ENCODE measurements at places on chromosomes 5 and 9.

DNA sequence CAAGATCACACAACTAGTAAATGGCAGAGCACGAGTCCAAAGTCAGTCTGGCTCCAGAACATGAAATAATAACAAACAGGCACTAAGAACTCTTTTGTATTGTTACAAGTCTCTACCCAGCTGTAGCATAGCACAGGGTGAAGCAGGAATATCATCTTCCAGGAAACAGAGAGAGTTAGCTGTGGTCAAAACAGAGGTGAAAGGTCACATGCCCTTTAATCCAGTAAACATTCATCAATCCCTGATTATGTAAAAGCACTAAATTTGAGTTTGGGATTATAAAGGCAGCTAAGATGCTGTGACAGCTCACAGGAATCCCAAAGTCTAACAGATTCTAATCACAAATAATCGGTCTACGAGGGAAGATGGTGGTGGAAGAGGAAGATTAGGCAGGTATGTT, 133.0 kb upstream of the ASTN2 start:
- no peak for DNase-seq

- DNase-seq, result no peak
Observed at GRCh38 chr5:123647066-123647465, 135.1 kb downstream of the CSNK1G3 start.

DNA sequence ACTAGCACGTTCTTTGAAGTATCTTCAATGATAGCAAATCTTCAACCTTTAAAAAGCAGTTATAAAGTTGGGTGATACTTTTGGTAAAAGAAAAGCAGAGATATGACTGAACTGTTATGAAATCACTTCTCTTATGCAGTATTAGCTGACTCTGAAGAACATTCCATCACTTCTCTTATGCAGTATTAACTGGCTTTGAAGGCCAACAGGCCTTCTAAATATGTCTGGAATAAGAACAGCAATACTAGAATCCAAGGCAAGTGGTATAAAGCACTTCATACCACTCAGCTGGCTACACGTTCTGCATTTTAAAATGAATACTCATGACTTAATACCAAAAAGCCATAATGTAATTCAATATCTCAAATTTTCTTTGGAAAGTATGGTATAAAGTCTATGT, 17.3 kb downstream of the SKIC3 start:
- no peak for DNase-seq

DNA sequence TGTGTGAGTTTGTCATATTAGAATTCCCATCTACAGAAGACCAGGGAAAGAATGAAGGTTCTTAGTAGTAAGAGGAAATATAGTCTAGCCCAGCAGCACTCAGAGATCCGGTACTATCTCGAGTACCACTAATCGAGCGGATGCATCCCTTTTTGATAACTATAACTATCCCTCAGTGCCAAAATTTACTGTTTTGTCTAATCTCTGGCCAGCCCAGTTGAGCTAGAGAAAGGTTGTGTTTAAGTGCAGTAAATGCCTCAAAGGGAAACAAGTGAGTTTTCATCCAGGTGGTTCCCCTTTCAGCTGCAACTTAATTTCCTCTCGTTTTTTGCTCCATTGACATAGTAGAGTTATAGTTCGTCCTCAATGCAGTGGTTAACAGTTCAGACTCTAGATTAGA, 146.7 kb downstream of the GPBP1 start:
- no peak for DNase-seq

DNA sequence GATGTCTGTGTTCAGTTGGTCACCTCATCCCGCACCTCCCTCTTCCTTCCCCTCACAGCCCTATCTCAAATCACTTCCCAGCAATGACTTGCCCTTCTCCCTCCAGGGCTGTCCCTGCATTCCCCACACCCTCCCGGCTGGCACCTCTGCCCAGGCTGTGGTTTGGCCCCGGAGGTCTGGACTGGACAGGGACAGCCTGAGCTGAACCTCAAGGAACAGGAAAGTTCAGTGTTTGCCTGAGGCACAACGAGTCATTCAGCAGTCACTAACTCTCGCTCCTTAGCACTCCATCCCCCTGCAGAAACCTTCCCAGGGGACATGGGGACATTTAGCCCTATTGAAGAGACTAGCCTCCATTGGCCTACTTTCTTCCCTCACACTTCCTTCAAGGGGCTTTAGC, 58.3 kb upstream of the MAP3K1 start:
- DNase-seq, result no peak

DNA sequence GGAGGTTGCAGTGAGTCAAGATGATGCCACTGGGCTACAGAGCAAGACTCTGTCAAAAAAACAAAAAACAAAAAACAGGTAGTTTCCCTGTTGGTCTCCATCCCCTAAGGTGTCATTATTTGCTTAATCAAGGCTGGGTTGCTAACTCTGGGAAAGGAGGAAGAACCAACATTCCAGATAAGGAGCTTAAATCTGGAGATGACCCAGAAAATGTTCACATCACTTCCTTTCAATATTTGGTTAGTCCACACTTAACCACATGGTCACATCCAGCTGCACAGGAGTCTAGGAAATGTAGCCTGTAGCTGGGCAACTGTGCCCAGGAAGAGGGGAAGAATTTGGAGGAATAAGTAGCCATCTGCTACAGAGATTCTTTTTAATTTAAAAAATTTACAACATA, 25.9 kb upstream of the MEGF9 start:
- DNase-seq, result no peak

DNA sequence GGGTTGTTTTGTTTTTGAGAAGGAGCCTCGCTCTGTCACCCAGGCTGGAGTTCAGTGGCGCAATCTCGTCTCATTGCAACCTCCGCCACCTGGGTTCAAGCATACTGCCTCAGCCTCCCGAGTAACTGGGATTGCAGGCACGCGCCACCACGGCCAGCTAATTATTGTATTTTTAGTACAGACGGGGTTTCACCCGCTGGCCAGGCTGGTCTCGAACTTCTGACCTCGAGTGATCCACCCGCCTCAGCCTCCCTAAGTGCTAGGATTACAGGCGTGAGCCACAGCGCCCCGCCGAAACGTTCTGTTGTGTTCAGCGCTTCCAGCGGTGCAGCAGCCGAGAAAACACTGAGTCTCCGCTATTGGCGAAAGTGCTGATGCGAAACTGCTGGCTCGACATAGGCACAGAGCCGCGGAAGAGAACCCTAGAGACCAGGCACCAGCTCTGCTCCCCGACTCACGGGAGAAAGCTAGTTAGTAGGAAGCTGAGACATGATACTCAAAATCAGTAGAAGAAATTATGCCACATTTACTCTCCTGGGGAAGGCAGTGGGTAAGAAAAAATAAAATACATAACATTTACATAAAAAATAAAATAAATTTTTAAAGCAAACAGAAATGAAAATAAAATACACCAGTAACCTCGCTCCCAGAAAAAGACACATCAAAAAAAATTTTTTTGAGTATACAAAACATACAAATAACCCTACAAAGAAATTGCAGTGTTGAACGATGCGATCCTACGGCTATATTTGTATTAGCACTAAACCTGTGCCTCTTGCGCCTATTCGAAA, 31.6 kb downstream of the ANXA2R start:
- peak; percentile 42 for DNase-seq

GRCh38 chr9:96553070-96553469, 66.6 kb downstream of the CDC14B start:
- peak; percentile 59 for DNase-seq

- no peak for DNase-seq
Observed at GRCh38 chr5:149804478-149805450, 74.7 kb downstream of the PPARGC1B start.

DNA sequence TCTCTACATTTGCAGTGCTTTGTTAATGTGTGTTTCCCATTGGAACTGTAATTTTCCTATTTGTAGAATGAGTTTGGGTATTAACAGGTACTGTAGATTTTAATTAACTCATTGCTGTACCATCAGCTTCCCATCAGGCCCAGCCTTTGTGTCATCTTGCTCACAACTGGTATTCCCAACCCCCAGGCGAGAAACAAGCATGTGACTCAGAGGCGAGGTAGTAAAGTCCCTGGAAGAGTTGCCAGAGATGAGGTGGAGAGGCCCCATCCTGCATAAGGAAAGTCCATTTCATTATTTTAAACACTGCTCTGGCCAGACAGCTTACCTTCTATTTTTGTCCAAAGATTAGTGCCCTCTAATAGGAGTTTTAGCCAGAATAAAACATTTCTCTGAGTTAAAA, 29.9 kb downstream of the ADCY2 start:
- no peak for DNase-seq

GRCh38 chr5:83714810-83715209, 5.8 kb downstream of the HAPLN1 start:
- DNase-seq, result no peak

- DNase-seq, result peak; percentile 59
Observed at GRCh38 chr9:136808806-136809158, 1.0 kb downstream of the RABL6 start.

- no peak for DNase-seq
Observed at GRCh38 chr5:73160239-73160671, 12.7 kb upstream of the TMEM174 start.

DNA sequence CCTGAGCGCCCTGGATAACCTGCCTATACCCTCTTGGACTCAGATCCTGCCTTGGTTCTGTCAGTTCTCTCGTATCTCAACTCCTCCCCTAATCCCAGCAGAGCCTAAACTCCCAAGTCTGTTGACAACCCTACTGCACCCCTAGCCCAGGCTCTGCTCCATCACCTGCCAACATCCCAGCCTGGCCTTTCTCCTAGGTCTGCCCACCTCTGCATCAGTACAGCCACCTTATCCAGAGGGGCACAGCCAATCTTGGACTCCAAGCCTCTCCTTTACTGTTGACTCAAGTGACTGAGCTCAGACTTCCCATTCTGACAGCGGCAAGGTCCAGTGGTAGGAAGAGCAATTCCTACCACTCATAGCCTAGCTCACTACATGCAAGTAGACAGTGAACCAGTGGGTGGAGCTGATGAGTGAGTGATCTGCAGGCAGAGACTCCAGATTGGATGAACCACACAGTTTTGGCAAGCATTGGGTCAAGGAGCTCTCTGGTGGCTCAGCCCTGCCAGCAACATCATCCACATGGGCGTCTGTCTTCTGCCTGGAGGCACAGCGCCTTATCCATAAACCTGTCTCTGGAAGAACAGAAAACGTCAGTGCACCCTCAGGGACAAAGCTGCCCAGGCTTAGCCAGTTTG, 26.5 kb downstream of the TRMO start:
- DNase-seq, result no peak

DNA sequence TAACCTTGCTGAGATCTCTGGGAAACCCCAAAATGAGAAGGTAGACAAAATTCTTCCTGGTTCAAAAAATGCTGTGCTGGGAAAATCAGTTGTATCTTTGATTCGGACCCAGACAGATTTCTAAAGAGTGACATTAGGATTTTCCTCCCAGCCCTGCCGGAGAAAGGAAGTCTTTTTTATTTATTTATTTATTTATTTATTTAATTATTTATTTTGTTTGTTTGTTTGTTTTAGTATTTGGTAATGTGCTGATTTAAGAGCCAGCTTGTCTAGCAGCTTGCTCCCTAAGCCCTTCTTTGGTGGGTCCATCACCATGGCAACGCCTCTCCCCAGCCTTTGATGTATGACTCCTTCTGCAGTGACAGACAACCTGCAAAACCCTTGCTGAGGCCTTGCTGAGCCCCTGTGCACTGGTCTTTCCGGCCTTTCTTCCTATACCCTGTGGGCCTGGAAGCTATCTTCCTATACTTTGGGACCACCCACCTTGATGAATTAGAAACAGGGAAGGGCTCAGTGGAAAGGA, 60.6 kb upstream of the AFAP1L1 start:
- DNase-seq, result no peak

GRCh38 chr9:70395652-70396051, 18.8 kb downstream of the KLF9 start:
- DNase-seq, result no peak

DNA sequence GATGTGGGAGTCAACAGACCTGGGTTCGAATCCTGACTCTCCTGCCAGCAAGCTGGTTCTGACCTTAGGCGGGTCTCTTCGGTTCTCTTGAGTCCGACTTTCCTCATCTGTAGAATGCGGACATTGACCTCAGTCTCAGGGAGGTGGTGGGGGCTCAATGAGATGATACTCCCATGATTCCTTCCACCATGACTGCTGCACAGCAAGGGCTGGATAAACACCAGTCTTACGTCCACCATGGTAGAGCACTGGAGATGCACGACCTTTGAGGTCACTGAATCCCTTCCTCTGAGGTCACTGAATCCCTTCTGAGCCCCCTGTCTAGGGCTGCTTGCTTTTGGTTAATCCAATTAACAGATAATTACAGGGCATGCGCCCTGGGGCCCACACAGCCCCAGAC, 12.5 kb upstream of the SMIM23 start:
- DNase-seq, result no peak

GRCh38 chr5:175717837-175718236, 60.0 kb downstream of the HRH2 start:
- DNase-seq, result no peak

DNA sequence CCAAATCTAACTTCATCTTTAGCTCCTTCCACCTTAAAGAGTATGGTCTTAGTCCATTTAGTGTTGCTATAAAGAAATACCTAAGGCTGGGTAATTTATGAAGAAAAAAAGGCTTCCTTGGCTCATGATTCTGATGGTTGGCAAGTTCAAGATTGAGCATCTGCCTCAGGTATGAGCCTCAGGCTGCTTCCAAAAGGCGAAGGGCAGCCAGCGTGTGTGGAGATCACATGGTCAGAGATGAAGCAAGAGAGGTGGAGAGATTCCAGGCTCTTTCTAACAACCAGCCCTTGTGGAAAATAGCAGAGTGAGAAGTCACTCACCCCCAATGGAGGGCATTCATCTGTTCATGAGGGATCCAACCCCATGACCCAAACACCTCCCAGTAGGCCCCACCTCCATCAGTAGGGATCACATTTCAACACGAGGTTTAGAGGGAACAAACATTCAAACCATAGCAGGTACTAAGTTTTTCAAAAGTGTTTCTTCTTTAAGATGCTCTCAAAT, 225.9 kb downstream of the SGCD start:
- DNase-seq, result no peak

GRCh38 chr9:114076237-114077161, 1.6 kb downstream of the AMBP start:
- DNase-seq, result no peak

- DNase-seq, result no peak
Observed at GRCh38 chr5:68538814-68539420, 323.4 kb downstream of the PIK3R1 start.

DNA sequence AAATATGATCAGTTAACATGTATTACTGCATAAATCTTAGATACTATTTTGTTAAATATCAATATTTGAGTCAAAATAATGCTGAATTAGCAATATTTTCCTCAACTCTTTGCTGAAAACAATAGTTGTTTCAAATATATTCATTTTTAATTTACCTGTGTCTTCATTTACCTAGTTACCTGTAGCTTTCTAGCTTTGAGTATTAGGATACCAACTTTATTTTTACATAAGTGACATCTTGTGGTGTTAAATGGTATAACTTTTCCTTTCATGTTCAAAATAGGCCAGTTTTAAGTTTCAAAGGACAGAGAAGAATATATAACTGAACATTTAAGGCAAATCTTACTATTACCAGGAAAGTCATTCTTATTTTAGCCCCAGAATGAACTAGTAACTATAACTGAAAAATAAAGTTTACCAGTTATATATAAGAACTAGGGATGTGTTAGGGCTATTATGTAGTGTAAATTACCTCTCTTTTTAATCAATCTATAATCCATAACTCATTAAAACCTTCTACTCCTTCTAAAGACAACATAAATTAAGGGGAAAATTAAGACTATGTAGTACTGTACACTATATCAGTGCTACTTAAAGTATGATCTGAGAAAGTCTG, 25.3 kb downstream of the AP3B1 start:
- no peak for DNase-seq

- DNase-seq, result no peak
Observed at GRCh38 chr5:143413958-143414669, 10.6 kb upstream of the NR3C1 start.

Measured in AG08396 (cell line).